Stimulated activated CD8-positive, alpha-beta memory T cell treated with anti-CD3 and anti-CD28 coated beads, Interleukin-4, amount 100 ng/mL, for 1 hour (primary cell): ENCODE measurements at places on chromosomes 7 and 10.

DNA sequence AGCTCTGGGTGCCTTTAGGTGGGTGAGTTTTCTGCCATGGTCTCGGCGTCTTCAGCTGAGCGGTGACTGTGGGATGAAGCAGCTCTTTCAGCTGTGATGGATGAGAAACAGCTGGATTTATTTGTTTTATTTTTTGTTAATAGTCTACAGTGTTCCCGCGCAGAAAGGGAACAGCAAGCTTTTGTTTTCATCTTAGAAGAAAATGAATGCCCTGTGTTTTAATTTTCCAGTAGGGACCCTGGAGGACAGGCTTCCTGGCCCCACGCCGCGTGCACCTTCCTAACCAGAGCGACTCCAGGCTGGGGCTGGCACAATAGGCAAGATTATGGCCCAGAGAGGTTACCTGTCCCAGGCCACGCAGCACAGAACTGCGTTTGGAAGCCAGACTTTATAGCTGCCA, 57.6 kb downstream of the GTF2IRD1 start:
- DNase-seq = no peak

DNA sequence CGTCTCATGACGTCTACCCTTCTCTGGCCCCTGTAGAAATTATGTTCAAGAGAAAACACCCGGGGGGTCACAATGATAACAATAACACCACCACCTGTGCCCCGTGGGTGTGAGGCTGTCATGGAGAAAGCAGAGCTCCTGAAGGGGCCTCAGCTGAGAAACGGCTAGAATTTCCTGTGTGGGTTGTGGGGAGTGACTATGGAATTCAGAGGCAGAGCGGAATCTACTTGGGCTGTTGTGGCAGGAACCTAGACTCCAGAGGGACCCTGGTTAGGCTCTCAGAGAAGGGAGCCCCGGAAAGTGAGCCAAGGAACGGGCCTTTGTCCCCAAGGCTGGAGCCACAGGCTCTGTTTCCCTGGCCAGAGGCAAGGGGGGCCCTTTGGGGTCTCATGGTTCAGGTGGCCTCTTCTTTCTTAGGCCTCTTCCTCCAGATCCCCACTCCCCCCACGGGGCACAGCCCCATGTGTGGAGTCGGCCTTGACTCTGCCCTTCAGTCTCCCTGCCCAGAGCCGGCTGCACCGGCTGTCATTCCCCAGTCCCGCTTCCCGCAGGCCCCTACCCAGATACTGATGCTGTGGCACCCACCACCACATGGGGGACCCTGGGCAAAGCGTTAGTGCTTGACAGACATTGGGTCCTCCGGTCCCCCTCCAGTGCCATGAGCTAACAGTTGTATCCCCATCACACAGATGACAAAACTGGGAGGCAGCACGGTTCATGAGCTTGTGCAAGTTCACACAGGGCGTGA, 6.5 kb upstream of the GIMAP8 start:
- no peak for DNase-seq

DNA sequence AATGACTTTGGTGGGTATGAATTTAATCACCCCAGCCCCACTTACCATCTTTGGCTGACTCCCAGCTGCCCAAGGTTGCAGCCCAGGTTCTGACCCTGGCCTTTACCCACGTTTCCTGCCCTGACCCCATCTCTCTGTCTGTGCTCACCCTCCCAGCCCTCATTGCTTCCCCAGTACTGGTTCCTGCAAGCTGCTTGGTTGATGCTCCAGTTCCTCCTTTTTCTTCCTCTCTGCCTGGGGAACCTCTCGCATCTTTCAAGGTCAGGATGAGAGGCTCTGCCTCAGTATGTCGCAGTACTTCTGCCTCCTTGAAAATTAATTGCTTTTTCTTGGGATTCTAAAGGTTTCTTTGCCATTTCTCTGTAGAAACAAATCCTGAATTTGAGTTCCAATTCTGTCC, 263.8 kb upstream of the ZNF32 start:
- no peak for DNase-seq

GRCh38 chr7:149226840-149227494, 12.5 kb upstream of the ZNF212 start:
- DNase-seq = no peak

DNA sequence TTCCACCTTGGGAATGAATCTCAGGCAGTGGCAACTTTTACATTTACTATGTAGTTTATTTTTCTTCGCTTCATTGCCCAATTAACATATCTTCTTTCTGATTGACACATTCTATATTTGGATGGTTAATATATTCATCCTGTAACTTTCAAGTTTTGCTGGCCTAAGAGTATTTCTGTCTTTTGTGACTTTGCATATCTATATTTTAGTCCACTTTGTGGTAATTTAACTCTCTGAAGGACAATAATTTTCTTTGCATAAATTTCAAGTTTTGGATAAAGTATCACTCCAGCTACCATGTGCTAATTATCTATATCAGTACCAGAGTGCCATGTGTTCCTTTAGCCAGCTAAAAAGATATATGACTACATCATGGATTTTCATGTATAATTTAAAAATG, 151.5 kb upstream of the KAT6B start:
- DNase-seq = no peak
